ENCODE measurements at places on chromosomes 11 and 22. TPM values are rescaled to one million over a fixed set of nuclear protein-coding genes. Genes with fewer than 3 reads are reported as not detected.

Gene PIK3IP1
- 88.7 TPM for polyA plus RNA-seq

Gene KCNJ11
- 0.80 TPM for polyA plus RNA-seq

Gene TREH
- not detected for polyA plus RNA-seq

Gene OR56A1
- polyA plus RNA-seq, result not detected

Gene SH3BP1
- 14.7 TPM for polyA plus RNA-seq

Gene YPEL4
- not detected for polyA plus RNA-seq

Gene SLCO2B1
- not detected for polyA plus RNA-seq

Gene KCNE3
- not detected for polyA plus RNA-seq

All from IgD-negative memory B cell (primary cell).